ENCODE measurements at places on chromosomes 16 and 17.

- DNase-seq: no peak
Observed at GRCh38 chr17:20924306-20924705, 118.5 kb downstream of the USP22 start.

- DNase-seq: no peak
Observed at GRCh38 chr16:66801320-66802105, at the start of gene TERB1. Gene TERB1, minus strand, starts transcription at chr16:66801584. Its CDS starts 4,786 bp downstream, at chr16:66796798.

DNA sequence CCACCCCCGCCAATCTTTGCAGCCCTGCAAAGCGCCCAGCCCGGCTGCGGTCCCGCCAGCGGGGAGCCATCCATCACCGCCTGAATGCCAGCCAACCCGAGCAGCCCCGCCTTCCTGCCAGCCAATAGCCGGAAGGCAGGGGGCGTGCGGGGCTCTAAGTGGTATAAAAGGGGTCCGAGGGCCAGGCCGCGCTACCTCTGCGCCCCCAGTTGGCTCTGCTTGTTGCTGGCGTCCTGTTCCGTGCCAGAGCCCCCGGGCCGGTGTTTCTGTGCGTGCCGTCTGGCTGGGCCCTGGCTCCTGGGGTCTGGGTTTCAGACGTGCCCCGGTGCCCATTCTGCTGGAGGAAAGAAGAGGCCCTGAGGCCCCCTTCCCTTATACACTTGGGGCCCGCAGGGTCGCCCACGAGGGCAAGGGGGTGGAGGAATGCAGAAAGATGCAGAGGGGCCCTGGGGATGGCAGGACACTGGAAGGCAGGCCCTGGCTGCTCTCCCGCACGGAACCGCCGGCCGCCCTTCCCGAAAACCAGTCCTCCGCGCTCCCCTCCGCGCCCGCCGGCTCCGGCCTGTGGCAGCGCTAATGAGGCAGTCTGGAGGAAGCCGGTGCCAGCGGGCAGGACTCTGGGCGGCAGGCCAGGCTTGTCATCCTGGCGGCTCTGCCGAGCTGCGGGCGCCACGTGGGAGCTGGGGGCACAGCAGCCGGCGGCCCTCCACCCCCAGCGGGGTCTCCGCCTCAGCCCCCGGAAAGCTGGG lies 14.0 kb downstream of the COPZ2 start:
- DNase-seq: no peak

- no peak for DNase-seq
Observed at GRCh38 chr17:4236456-4236855, 27.3 kb downstream of the ANKFY1 start.

DNA sequence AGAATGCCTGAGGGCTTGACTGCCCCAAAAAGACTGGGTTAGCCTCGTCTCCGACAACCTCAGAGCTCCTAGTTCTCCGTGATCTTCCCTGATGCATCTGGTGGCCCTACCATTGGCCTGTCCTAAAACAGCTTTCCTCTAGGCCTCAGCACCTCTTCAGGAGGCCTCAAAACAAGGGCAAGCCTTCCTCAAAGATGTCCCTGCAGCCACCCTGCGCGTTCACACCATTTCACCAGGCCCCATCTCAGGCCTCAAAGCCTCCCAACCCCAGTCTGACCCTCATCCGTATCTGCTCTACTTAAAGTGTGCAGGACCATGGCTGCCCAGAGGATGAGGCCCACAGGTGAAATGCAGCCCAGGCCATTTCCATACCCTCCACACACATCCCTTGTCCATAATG lies 7.4 kb downstream of the ALOXE3 start:
- DNase-seq: no peak

- peak; percentile 45 for DNase-seq
Observed at GRCh38 chr16:9996221-9996620, 186.0 kb downstream of the GRIN2A start.
